Frontal cortex (tissue), 4 donors: ENCODE measurements at places on chromosomes 2 and 18. TPM values are rescaled to one million over a fixed set of nuclear protein-coding genes. Genes with fewer than 3 reads are reported as not detected.

FZD7 gene
- total RNA-seq, result 15.5 TPM

CABYR gene
- 24.1 TPM for total RNA-seq

AFF3 gene
- 56.7 TPM for total RNA-seq

SERPINB5 gene
- total RNA-seq, result under 0.01 TPM

PUM2 gene
- 118 TPM for total RNA-seq

TANC1 gene
- 4.1 TPM for total RNA-seq

MYCN gene
- total RNA-seq, result 70.5 TPM

PLCD4 gene
- 1.2 TPM for total RNA-seq

CD226 gene
- 0.82 TPM for total RNA-seq

CDKL4 gene
- 14.7 TPM for total RNA-seq

MC5R gene
- total RNA-seq, result 2.9 TPM

PPP1R1C gene
- under 0.01 TPM for total RNA-seq

HOXD9 gene
- total RNA-seq, result not detected

PSME4 gene
- total RNA-seq, result 31.8 TPM

UGT1A4 gene
- not detected for total RNA-seq

TFPI gene
- 27.7 TPM for total RNA-seq

WIPF1 gene
- 1.2 TPM for total RNA-seq

GRHL1 gene
- 4.9 TPM for total RNA-seq

ALPG gene
- not detected for total RNA-seq

GLI2 gene
- 0.41 TPM for total RNA-seq

GREB1 gene
- total RNA-seq, result 3.7 TPM

NEB gene
- 0.41 TPM for total RNA-seq

FIGN gene
- total RNA-seq, result 1.2 TPM

ORC2 gene
- total RNA-seq, result 21.6 TPM

AGXT gene
- total RNA-seq, result not detected

B4GALT6 gene
- 7.7 TPM for total RNA-seq
